ENCODE measurements at places on chromosomes 3 and 15. TPM values are rescaled to one million over a fixed set of nuclear protein-coding genes. Genes with fewer than 3 reads are reported as not detected.

DNA sequence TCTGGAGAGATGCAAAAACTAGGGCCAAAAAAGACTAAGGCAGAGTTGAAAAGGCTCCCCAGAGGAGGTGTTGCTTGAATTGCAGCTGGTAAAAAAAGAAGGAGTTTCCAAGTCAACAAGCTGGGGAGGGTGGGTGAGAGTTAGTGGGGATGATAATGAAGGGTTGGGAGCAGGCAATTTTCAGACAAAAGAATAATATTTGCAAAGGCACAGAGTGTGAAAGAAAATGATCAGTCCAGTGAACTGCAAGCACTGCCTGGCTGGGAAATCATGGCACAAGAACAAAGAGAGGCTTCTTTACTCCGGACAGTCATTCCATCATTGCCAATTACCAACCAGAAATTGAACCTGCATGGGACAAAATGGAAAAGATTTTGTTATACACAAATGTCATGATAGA is 42.2 kb downstream of the C3orf85 start:
- no peak for DNase-seq

DNA sequence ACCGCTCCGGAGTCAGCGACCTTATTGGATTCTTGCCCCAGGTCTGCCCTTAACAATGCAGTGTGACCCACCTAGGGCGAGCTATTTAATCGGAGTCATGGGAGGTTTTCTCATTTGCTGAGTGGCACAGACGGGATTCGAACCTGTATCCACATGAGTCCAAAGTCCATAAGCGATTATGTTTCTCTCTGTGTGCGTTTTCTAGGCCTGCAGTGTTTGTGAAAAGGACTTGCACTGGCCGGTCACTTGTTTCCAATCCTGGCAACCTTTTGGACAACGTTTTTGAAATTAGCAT is 691 bp upstream of the HDGFL3 start:
- DNase-seq: no peak

GRCh38 chr3:184472723-184473428 is 88.7 kb upstream of the EPHB3 start:
- no peak for DNase-seq

DNA sequence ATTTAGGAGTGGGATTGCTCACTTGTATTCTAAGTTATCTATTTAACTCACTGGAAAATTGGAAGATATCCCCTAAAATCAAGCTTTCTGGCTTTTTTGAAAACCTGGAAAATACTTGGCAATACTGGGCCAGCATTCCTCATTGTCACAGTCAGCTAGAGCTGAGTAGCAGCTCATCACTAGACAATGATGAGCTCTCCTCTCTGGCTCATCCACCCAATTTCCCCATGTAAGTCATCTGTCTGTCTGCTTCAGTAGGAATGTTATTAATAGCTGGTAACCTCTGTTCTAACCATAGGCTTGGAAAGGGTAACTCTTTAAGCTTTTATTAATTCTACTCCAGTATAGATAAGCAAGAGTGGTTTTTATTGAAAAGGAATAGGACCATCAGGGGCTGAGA is 39.7 kb upstream of the PIK3R4 start:
- no peak for DNase-seq

DNA sequence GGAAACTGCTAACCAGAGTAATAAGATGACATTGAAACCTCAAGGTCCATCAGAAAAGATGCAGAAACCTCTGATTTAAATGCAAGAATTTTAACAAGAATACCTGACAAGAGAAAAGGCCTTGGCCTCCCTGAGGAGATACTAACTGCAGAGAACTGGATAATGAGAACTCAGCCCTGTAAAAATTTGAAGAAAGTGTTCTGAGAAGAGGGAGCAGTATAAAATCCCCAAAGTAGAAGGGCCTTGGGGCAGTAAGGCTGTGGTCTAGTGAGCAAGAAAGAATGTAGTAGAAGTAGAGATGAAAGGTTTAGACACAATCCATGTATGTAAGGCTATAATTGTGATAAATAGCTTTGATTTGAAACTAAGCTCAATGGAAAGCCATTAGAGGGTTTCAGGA is 394.1 kb downstream of the ZBBX start:
- DNase-seq: peak; percentile 48

DNA sequence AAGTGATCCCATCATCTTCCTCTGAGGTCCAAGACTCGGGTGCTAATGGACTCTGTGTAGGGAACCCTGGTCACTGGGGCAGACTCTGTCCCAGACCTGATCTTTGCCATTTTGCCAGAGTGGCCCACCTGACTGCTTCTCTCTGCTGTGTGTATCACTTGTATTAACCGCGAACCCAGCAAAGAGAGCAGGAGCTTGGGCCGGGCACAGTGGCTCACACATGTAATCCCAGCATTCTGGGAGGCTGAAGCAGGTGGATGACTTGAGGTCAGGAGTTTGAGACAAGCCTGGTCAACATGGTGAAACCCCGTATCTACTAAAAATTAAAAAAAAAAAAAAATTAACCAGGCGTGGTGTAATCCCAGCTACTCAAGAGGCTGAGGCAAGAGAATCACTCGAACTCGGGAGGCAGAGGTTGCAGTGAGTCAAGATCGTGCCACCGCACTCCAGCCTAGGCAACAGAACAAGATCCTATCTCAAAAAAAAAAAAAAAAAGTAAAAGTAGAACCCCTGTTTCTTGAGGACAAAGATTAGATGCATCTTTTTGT is 32.9 kb upstream of the CYP11A1 start:
- peak; percentile 62 for DNase-seq

- peak; percentile 58 for DNase-seq
Observed at GRCh38 chr3:29064085-29064484, 216.8 kb upstream of the RBMS3 start.

- no peak for DNase-seq
Observed at GRCh38 chr3:133712017-133712416, 34.2 kb upstream of the TF start.

GRCh38 chr3:154791611-154792010 is 288.5 kb upstream of the MME start:
- DNase-seq: no peak

DUOXA2 gene
- total RNA-seq: not detected

HHATL gene
- not detected for total RNA-seq

AADACL2 gene
- not detected for total RNA-seq

ZSCAN29 gene
- total RNA-seq: 12.7 TPM
